ENCODE measurements at places on chromosomes 3 and 15.

GRCh38 chr15:69592954-69593353 lies 140.3 kb downstream of the RPLP1 start:
- no peak for DNase-seq

- DNase-seq = peak; percentile 78
Observed at GRCh38 chr3:62188681-62189375, 184.5 kb downstream of the FEZF2 start.

- no peak for DNase-seq
Observed at GRCh38 chr15:35040339-35041255, 44.5 kb downstream of the NANOGP8 start.

GRCh38 chr3:87260270-87260669 lies 16.1 kb downstream of the POU1F1 start:
- peak; percentile 0 for DNase-seq

GRCh38 chr3:128410669-128411573 lies 55.8 kb downstream of the DNAJB8 start:
- DNase-seq = no peak

Data from SW 1271 (cell line).